ENCODE measurements at places on chromosomes 2 and 18.

DNA sequence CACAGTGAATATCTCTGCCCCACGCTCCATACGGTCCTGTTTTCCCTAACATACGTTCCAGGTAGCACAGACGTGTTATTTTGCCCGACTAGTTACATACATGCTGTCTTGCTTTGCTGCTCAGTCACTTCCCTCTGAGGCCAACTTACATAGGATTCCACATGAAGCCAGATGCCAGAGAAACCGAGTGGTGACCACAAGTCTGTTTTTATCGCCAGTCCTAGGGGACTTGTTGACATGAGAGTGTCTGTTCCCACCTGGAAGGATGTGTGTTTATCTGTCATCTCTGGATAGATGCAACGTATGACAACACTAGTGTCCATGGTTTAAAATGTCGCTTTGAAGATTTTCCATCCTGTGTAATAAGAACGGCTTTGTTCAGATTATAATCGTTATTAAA, 32.6 kb downstream of the PMAIP1 start:
- no peak for DNase-seq

- DNase-seq, result no peak
Measured at GRCh38 chr18:79744625-79745024, 53.1 kb upstream of the KCNG2 start.

- no peak for DNase-seq
Measured at GRCh38 chr2:1101982-1102590, 151.4 kb downstream of the SNTG2 start.

DNA sequence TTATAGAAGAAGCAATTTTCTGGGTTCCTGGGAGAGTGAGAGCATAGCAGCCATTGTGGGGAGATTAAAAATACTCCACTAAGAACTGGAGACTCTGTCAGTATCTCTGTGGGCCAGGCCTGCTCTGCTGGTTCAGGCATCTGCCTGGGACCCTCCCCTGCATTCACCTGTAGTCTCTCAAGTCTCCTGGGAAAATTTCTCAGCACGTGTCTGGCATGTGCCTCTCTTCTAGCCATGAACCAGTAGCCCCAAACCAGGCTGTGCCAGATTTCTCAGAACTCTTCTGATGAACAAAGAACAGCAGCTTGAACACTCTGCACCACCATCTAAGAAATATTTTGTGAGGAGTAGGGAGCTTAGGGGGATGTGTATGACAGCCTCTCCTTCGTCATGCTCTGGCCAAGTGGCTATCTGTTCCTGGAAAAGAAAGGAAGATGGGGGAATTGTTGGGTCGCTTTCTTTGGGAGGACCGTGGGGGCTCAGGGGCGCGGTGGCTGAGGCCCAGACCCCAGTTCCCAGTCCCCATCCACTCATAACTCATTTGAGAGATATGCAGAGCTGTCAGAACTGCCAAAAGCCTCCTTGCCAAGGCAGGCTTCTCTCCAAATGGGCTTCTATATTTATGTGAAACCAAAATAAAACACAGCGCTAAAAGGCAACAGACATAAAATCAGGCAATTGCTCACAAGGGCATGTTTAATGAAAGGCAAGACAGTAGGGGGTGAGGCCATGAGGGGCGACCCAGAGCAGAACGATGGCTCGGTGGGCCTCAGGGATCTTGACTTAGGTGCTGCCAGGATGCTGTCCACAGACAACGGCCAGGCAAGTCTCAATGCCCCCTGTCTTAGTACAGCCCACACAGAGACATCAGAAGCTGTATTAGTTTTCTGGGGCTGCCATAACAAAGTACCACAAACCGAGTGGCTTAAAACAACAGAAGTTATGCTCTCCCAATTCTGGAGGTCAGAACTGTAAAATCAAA, 114.7 kb upstream of the TNP1 start:
- no peak for DNase-seq

GRCh38 chr2:240968731-240969624, 29.4 kb upstream of the SNED1 start:
- no peak for DNase-seq

DNA sequence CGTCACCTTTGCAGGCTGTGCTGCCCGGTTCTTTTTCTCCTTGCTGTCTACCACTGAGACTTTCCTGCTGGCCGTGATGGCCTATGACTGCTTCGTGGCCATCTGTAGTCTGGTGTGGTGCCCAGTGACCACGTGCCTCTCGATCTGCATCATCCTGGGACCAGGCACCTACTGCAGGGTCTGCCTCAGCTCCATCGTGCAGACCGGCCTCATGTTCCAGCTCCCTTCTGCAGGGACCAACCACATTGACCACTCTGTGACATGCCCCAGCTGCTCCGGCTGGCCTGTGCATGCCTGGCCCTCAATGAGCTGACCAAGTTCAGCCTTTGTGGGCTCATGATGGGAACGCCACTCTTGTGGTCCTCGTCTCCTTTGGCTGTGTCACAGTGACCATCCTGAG, 26.7 kb downstream of the COPS9 start:
- no peak for DNase-seq

DNA sequence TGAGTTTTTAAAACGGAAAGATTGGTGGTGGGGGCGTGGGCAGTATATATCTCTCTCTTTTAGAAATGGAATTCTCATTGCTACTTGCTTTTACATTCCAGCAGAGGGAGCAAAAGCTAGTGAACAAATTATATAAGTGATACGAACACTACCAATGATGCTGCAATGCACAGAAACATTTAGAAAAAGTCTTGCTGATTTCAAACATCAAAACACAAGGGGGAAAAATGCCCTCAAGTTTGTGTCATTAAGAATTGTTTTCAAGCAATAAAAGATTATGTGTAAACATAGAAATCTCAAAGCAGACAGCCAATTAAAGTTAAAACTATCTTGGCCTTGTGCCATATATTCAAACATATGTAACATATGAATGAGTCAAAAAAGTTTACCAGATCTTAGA, 296.3 kb upstream of the KCNJ3 start:
- DNase-seq, result peak; percentile 4

Measured in H54 (cell line).